ENCODE measurements at places on chromosomes 7 and 10.

GRCh38 chr7:35792472-35792871 is 8.4 kb upstream of the SEPTIN7 start:
- DNase-seq, result no peak

- no peak for DNase-seq
These were observed 28.7 kb downstream of the DGKI start for GRCh38 chr7:137818036-137818435.

GRCh38 chr7:130009848-130010688 is 41.1 kb downstream of the ZC3HC1 start:
- no peak for DNase-seq

GRCh38 chr7:158394936-158395335 is 192.7 kb downstream of the PTPRN2 start:
- no peak for DNase-seq

- no peak for DNase-seq
These were observed at the start of gene ARPC1B for GRCh38 chr7:99374111-99375064. ARPC1B (plus strand) TSS chr7:99374730; CDS start chr7:99385715, 10,985 bp downstream.

- no peak for DNase-seq
These were observed 7.3 kb downstream of the GTPBP4 start for GRCh38 chr10:995559-995926.

Data from NCI-H524 treated with DMSO at 0.1 percent for 48 hours (cell line).